ENCODE measurements at places on chromosomes 2 and 18.

- no peak for DNase-seq
These were observed 103.5 kb upstream of the ASB18 start for GRCh38 chr2:236367506-236368289.

DNA sequence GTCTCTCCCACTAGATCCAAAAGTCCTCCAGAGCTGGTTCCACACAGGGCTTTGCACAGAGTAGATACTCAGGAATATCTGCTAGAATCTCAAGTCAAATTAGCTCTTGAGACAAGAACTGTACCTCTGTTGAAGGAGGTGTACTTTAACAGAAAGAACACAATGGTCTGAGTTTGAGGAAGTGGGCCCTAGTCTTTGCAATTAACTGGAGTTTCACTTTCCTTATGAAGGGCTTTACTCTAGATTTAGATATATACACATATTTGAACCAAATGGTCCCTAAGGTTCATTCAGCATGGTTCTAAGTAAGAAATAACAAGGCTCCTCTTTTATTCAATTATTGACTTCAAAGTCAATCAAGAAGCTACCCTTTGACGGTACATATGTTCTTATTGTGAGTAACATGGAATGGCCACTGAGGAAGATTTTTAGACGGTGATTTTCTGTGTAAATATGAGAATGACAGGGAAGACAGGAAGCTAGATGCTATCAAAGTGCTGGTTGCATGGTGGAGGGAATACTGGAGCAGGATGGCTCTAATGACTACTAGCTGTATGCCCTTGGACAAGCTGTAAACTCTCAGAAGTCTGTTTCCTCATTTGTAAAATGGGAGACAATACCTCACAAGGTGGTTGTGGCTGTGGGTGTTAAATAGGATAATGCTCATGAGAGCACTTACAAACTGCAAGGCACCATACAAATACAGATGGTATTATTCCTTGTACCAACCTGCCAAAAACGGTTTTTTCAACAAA lies 73.5 kb upstream of the SERTAD2 start:
- no peak for DNase-seq

DNA sequence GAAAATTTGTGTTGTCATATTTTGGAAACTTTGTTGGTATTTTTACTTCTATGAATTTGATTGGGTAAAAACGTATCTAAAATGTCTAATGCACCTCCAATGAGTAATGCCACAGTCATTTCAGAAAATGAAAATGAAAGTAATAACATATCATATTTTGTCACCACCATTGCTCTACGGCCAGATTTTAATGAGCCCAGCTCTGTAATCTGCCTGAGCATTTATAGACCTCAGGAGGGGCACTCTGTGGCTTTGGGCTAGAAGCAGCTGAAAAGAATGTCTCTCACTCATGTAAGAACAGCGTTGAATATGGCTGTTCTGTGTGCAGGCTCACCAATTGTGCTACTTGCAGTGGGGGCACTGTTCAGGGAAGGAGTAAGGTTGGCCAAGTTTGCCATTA lies 32.7 kb upstream of the ABCA12 start:
- DNase-seq = no peak

DNA sequence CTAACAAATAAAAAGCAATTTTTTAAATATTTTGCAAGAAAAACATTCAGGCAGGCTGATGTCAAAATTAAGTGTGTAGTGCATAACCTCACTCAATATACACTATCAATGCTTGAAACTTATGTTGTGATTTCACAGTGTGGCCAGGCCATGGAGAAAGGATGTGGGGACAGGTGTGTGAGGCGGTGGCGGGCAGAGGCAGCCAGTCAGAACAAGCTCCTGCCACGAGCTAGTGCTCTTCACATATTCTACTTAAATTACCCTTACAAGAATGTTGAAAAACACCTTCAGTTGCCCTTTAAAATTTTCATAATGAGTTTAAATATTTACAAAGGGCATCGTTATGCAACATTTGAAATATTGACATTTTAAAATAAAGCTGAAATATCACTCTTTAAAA lies 43.2 kb downstream of the CYB5A start:
- no peak for DNase-seq

DNA sequence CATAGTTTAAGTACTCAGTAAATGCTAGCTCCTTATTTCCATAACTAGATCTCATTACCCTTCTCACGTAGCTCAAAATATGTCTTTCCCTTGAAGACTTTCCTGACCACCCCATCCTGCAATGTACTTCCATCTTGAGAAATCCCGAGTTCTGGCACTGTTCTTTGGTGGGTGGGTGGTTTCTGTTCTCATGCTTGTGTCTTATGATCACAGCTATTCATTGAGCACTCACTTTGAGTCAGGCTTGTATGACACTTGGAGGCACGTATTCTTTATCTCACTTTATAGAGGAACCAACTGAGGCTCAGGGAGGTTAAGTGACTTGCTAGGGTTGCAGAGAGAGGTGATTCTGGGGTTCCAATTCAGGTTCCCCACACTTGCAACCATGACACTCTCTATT lies 9.0 kb upstream of the CLIP4 start:
- DNase-seq = no peak

- DNase-seq = no peak
These were observed 22.7 kb downstream of the ALPK2 start for GRCh38 chr18:58606236-58606635.

DNA sequence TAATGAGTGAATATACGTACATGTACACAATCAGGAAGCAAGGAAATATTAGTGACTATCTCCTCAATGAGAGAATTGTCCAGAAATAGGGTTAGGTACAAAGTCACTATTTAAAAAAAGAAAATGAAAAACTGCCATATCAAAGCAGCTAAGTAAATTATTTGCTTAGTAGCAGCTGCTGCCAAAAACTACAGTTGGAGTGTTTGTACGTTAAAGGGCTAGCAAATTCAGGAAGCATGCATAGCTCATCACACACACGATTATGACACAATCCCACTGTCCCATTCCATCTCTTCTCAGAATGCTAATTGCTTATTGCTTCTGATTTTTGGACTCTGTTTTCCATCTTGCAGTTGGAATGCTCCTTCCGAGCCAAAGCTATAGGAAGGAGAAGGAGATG lies 2012.5 kb upstream of the LRRTM1 start:
- DNase-seq = no peak

- no peak for DNase-seq
These were observed 132.8 kb upstream of the TMEFF2 start for GRCh38 chr2:192327576-192327975.

DNA sequence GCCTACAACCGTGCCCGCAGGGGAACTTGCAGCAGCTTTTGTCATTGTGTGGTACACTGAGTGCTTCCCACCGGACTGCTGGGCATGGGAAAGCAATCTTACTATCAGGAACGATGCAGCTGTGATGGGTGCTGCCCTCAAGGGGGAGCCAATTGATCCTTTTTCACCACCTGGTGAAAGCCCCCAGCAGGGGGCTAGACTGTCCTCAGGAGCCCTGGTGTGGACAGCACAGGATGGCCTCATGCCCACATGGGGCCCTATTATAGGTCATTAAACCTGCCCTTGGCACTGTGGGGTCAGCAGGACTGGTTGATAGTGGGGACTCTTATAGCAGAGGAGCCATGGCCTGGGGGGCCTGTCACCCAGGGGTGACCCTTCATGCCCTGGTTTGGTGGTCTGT lies 172.2 kb downstream of the GLI2 start:
- no peak for DNase-seq

GRCh38 chr18:26863122-26863879 lies 2.2 kb downstream of the AQP4 start:
- DNase-seq = peak; percentile 59

DNA sequence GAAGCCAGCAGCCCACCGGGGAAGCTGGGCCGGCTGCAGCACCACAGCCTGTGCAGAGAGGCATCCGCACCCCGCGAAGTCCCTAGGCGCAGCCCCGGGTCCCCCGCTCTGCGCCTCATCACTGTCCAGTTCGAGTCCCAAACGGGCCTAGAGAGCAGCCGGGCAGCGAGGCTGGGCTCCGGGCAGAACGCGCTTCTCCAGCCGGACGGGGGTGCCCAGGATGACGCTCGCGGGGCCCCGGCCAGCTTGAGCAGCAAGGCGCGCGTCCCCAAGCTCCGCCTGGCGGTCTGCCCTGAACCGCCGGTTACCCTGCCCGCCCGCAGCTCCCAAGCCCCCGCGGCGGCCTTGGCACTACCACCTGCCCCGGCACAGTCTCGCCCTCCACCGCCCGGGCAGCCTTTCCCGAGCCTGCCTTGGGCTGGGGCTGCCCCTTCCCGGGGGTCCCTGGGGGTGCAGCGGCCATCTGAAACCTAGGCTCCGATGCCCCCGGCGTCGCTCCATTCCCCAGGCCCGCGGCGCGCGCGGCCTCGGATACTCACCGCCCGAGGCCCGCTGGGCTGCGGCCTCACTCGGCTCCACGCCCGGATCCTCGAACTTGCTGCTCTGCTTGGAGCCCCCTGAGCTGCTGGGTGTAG lies 591 bp downstream of the SLC16A14 start:
- no peak for DNase-seq

- no peak for DNase-seq
These were observed 31.7 kb upstream of the EIF2AK3 start for GRCh38 chr2:88658881-88659537.

DNA sequence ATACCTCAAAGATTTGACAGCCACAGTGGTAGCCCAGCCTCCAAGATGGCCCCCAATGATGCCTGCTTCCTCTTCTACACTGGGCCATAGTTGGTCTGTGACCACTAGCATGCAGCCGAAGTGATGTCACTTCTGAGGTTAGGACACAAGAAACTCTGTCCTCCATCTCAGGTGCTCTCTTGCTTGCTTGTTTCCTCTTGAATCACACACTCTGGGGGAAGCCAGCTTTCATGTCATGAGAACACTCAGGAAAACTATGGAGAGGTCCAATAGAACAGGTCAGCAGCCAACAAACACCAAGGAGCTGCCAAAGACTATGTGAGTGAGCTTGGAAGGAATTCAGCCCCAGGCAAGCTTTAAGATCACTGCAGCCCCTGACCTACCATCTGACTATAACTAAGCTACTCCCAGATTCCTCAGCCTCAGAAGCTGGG lies 3.3 kb upstream of the ADAM17 start:
- no peak for DNase-seq

DNA sequence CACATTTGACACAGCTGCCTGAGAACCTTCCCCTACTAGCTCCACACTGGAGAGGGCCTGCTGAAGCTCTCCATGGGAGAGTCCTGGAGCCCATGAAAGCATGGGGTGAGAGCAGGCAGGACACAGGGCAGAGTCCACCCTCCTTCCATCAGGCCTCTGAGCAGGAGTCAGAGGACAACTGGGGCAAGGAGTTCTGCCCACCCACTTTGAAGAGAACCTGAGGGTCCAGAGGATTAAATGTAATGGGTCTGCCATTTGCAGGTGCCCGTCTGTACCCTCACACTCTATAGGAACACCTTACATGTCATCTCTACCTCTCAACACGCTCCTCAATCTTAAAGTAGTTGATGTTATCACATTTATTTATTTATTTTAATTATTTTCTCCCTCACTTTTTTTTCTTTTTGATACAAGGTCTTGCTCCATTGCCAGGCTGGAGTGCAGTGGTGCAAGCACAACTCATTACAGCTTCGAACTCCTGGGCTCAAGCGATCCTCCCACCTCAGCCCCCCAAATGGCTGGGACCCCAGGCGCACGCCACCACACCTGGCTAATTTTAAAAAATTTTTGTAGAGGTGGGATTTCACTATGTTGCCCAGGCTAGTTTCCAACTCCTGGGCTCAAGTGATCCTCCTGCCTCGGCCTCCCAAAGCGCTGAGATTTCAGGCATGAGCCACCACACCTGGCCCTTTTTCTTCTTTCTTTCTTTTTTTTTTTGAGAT lies 10.2 kb downstream of the ADRA2B start:
- no peak for DNase-seq

GRCh38 chr18:58788470-58788869 lies 76.2 kb upstream of the ZNF532 start:
- no peak for DNase-seq

DNA sequence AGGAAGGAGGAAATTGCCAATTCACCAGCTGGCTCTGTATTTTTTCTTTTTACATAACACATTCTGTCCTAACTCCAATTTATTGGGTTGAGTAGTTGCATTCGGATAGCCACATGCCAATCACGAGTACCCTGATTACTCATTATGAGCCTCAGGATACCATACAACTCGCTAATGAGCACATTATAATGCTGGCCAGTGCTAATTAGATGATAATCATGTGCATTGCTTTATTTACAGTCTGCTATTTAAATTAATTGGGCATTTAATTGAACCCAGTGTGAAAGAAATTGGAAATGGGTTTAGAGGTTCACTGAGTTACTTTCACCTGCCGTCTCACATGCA lies 15.2 kb downstream of the G6PC2 start:
- DNase-seq = no peak

DNA sequence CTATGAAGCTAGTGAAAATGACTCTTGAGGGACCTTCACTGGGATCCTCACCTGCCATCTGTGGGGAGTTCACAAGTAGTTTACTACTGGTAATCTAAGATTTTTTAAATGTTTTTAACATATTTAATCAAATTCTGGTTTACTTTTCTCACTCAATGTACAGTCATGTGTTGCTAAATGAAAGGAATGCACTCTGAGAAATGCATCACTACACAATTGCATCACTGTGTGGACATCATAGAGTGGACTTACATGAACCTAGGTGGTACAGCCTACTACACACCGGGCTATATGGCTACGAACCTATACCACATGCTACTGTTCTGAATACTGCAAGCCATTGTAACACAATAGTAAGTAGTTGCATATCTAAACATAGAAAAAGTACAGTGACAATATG lies 528.0 kb downstream of the BCL11A start:
- DNase-seq = no peak

DNA sequence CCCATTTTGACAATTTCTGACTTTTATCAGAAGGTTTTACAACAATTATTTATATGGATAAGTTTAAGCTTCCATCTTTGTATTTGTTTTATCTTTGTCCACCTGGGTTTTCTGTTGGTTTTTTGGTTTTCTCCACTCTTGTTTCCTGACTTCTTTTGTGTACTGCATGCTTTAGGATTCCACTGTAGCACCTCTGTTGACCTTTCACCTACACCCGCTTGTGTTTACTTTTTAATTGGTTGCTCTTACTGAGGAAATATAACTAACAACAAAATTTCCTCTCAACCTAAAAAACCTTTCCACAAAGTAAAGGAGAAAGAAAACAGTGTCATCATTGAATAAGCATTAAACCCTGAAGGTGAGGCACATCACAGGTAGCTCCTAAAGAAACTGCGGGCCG lies 39.8 kb upstream of the TTR start:
- no peak for DNase-seq

GRCh38 chr2:8232871-8233270 lies 449.0 kb upstream of the ID2 start:
- DNase-seq = no peak

GRCh38 chr2:231795525-231796327 lies 9.5 kb downstream of the COPS7B start:
- DNase-seq = no peak

- no peak for DNase-seq
These were observed 61.1 kb upstream of the RAPH1 start for GRCh38 chr2:203596183-203596582.

- no peak for DNase-seq
These were observed 167.7 kb downstream of the VAPA start for GRCh38 chr18:10081492-10081891.

DNA sequence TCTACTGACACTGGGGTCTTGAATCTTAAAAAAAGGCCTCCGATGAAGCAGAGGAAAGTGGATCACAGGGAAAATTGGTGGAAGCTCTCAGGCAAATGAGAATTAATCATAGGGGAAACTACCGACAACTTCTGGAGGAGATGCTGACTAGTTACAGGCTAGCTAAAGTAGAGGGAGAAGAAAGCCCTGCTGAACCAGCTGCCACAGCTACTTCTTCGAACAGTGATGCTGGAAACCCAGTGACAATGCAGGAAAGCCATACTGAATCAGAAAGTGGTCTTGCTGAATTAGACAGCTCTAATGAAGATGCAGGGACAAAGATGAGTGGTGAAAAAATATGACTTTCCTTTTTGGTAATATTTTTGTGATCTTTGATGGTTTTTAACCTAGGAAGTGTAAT lies 44.9 kb upstream of the SLC3A1 start:
- no peak for DNase-seq

Measured in substantia nigra (tissue), 51 donors.